Epithelial cell of proximal tubule (primary cell): ENCODE measurements at places on chromosomes 11 and 22. TPM values are rescaled to one million over a fixed set of nuclear protein-coding genes. Genes with fewer than 3 reads are reported as not detected.

The SLC5A1 gene
- not detected in 2 replicates for total RNA-seq

The PATE2 gene
- total RNA-seq, result 0.07 TPM in 1 of 2 replicates, not detected in the other

The DAGLA gene
- 4.5 and 7.3 TPM in 2 replicates for total RNA-seq

DNA sequence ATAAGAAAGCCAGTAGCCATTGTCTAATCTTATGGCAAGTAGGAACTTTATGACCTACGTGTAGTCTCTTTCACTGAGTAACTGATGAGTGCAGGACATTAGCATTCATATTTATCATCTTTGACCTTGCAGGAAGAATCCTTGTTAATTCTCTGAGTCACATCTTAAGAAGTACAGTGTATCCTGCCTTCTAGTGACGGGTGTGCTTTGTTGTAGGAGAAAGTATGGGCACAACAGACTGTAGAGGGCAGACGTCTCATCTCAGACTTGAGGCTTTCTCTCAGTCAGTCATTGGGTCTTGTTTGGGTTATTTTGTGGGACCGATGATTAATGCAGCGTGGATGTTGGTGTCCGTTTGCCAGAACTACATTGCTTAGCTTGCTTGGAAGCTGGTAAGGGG, 6.8 kb downstream of the RNF214 start:
- DNase-seq, result no peak

GRCh38 chr22:44940130-44940529, 69.7 kb downstream of the PHF21B start:
- no peak for DNase-seq

DNA sequence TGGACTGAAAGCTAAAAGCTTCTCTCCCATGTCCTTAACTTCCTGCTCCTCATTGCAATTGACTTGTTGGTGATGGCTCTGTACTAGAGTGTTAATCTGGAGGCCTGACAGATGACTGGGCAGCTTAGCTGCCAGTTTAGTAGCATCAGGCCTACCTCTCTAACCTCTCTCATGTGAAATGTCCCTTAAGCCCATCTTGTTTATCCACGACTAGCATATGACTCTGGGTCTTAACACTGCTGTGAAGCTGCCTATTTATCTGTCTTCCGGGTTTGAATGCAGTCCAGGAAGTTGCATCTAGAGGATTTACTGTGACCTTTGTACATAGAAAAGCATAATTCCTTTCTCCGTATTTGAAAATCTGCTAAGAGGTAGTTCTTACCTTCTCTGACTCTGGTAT, 85.3 kb upstream of the HORMAD2 start:
- no peak for DNase-seq

DNA sequence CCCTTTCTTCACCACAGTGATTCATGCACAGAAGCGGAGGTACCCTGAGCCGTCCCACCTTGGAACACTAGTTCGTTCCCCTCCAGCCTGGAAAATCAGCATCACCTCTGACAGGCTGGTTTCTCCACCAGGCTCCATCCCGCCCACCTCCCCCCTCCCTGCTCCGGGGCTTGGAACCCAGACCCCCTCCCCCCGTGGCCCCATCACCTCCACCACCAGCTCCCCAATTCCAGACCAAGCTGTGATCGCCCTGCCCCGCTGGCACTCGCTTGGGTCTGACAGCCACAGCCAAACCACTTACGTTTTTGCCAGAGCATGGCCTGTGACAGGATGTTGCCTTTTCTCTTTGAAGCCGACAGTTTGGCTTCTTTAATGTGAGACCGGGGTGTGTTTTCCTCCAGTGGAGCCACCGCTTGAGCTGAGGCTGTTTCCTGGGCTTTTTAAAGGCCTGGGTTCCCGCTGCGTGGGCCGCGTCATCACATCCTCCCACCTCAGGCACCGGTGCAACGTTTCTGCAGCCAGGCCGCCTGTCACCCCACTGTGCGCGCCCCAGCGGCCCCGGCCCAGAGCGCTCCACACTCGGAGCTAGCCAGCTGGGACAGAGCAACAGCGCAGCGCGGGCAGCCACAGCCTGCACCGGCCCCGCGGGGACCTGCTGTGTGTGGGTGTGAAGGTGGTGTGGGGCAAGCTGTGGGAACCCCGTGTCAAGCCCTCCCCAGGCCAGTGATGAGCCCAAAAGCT, at the start of gene POU2AF1:
TSS of gene POU2AF1 (minus strand) at position 415 of the 741 bp plus-strand sequence. CDS start at position 317, 98 bp downstream.
- no peak for DNase-seq

GRCh38 chr11:65576867-65577755, 1.3 kb downstream of the EHBP1L1 start:
- no peak for DNase-seq

- DNase-seq, result no peak
Measured at GRCh38 chr22:24400726-24401596, 26.4 kb upstream of the ADORA2A start.

DNA sequence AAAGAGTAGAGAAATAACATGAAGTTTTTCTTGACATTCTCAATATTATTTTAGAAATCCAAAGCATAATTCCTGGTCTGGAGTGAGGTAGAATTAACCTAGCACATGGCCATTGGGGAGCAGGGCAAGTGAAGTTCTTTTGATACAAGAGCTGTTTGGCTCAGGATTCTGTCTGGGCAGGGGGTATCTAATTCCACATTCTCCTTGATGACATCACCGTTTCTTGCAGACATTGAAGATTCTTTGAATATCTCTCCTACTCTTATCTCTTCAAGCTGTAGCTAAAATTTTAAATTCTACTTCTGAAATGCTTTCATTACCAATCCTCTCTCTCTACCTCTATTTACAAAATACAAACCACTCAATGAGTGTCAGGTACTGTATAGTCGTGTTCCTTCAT, 138.2 kb upstream of the TENM4 start:
- DNase-seq, result no peak

DNA sequence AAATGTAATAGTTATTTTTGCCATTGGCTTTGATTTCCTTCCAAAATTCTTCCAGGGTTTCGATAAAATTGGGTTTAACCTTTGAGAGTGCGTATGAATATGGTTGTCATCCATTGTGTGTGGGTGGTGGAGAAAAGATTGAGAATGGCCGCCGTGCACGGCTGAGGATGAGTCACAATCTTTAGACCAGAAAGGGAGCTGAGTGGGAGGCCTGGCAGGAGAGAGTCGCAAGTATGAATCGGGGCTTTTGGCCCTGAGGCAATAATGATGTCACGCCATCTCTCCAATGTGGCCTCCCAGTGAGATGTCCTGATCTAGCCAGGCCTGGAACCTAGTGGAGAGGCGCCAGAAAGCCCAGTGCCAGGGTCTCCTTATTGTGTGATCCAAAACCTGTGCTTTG, 33.1 kb upstream of the SMPD1 start:
- DNase-seq, result peak; percentile 74

GRCh38 chr22:50605613-50606074, 5.1 kb downstream of the MAPK8IP2 start:
- DNase-seq, result no peak

GRCh38 chr11:7278314-7278917, 26.7 kb downstream of the SYT9 start:
- DNase-seq, result peak; percentile 2

DNA sequence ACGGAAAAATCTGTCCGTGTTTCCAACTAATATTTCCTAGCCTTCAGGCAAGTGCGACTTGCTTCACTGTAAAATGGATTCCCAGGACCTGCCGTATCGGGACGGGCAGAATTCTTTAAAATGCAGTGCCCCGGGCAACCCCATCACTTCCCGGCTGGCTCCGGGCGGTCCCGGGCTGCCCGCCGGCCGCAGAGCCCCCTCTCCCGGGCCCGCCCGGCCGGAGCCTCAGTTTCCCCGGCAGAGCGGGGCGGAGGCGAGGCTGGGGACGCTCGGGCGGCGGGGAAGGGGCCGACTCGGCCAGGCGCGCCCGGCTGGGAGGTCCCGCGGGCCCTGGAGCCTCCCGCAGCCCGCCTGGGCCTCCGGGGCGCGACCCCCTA, 84.2 kb upstream of the WNT7B start:
- DNase-seq, result no peak
